Natural killer cell treated with Interleukin-12 subunit alpha and Interleukin-12 subunit beta and Interleukin-15 and Interleukin-18, amount 100 ng/mL, for 72 hours (primary cell): ENCODE measurements at places on chromosomes 4 and X. TPM values are rescaled to one million over a fixed set of nuclear protein-coding genes. Genes with fewer than 3 reads are reported as not detected.

GRCh38 chr4:3313139-3313538, 20.3 kb downstream of the RGS12 start:
- no peak for DNase-seq

DNA sequence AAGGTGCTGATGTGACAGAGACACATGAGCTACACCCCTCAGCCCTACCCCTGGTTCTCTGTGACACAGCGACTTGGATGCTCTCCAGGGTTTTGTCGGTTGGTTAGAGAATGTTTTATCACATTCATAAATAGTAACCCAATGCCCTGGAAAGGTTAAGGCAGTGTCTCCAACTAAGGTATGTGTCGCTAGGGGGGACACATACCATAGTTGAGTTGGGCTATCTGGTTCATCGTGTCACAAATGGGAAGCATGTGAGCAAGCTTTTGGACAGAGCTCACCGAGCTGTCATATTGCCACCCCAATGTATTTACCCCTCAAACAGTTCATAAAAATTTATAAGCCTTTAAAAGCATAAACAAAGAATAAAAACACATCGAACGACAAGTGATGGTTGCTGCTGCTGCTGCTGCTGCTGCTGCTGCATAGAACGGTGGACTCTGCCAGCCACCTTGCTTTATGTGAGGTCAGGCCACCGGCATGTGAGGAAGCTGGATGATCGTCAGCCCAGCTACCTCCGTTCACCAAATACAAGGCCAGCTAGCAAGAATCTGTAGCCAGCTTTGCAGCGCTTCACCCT, 55.9 kb downstream of the STOX2 start:
- DNase-seq = no peak

- DNase-seq = no peak
Observed at GRCh38 chr4:23401572-23401971, 488.3 kb downstream of the PPARGC1A start.

CACNA1F gene
- total RNA-seq = not detected

UNC5C gene
- total RNA-seq = not detected
